ENCODE measurements at places on chromosomes 7 and 10.
A peak's percentile ranks its signal among the peaks of the same experiment; 100 is the strongest.

DNA sequence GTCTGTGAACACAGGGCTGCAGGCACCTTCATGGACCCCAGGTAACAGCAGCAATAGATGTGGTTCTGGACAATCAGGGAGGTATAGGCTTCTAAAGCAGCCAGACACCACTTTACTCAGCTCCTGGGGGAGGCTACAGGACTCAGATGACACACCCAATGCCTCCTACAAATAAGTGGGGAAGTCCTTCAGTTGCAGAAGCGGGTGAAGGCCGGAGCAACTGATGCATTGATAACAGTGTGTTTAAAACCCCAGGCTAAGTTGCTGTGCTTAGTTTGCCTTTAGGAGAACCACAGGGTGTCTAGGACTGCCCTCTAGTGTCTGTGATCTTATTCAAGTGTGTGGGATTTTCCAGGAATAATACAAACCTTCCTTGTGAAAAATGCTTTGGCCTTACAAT is 5.9 kb upstream of the ITGA8 start:
- peak; percentile 52 for DNase-seq

GRCh38 chr10:62853710-62854109 is 37.5 kb upstream of the EGR2 start:
- DNase-seq: no peak

- no peak for DNase-seq
Measured at GRCh38 chr7:50682079-50682478, 100.6 kb downstream of the GRB10 start.

DNA sequence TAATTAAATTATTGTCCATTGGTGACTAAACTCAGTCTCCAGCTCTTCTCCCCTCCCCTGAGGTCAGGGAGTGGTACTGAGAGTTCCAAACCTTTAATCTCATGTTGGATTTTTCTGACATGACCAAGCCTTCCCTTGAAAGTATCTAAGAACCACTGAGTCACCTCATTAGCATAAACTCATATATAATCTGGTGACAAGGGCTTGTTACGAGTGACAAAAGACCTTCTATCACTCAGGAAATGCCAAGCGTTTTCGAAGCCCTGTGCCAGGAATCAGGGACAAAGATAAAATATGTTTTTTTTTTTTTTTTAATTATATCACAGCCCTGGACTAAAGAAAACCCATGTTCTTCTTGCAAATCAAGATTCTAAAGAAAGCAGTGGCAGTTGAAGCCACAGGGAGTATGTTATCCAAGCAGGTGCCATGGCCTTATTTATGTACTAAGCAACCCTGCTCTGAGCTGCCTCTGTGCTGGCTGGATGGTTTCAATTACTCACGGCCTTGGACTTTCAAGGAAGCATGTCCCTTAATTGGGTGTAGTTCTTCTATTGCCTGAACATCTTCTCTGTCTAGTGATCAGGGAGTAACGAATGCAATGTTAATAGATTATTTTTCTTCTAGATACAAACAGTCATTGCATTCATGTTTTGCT is 169.0 kb upstream of the PRKCQ start:
- peak; percentile 23 for DNase-seq

DNA sequence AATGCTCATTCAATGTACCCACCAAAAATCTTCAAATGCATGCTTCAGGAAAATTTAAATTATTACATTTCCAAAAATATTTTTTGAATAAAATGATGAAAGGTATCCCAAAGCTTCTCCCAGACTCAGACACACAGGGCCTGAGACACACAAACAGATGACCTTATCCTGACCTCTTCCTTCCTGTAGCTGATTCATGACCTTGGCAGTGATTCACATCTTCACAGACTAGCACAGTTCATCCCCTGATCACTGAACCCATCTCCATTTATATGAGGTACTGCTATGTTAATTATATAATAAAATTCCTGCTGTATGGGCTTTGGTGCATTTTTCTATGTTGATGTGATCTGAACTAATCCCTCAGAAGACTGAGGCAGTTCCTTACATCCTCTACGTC is 265.0 kb upstream of the GLI3 start:
- DNase-seq: no peak

GRCh38 chr10:85916994-85917573 is 449.5 kb downstream of the GRID1 start:
- no peak for DNase-seq

- DNase-seq: peak; percentile 76
Measured at GRCh38 chr10:60414877-60415585, 25.4 kb upstream of the ANK3 start.

DNA sequence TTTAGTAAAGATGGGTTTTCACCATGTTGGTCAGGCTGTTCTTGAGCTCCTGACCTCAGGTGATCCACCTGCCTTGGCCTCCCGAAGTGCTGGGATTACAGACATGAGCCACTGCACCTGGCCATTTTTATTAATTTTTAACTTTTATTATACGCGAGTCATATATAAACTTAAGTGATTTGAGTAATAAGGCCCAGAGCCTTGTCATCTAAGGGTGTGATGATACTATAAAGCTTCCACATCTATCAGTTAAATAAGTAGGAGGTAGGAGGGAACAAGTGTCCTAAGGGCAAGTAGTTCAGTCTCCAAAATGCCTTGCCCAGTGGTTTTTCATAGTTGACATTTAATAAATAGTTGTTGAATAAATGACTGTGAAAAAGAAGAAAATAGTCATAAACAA is 13.3 kb upstream of the HILPDA start:
- no peak for DNase-seq

GRCh38 chr10:75620356-75620755 is 188.9 kb downstream of the LRMDA start:
- DNase-seq: no peak

DNA sequence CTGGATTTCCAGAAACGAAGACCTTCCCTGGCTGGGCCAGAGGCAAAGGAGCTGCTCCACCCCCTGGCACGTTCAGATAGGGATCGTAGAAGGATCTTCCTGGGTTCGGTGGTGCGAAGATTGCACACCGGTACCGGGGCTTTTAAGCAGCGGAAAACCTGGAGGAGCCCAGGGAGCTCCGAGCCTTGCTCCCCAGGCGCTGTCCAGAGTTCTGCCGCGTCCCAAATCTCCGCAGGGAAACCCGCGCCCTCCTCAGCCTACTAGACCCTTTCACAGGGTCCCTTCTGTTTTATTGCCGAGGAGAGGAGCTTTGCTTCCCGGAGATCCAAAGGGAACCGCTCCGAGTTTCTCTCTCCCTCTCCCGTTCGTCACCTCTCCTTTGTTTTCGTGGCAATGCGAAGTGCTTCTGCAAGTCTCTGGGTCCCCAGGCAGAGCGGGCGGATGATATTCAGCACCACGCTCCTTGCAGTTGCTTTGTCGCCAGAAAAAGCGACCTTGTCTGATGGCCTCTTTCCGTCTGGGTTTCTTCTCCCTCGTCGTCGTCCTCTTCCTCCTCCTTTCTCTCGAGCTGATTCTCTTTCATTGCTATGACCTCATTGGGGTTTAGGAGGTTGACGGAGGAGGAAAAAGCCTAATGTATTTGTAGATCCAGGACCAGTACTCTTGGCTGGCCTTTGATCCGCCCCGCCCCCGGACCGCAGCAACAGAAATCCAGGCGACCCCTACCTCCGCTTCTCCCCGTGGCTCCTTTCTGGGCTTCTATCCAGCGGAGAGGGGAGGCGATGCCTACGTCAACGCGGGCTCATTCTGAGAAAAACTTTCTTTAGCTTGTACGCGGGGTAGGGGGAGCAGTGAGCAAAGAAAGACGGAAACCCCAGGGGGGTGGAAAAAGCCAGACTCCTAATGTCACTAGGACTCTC is at the start of gene TMEM196:
Gene TMEM196, minus strand, starts transcription at position 777 of the 920 bp plus-strand sequence. CDS start 921 bp downstream, outside the sequence.
- DNase-seq: peak; percentile 36

- no peak for DNase-seq
Measured at GRCh38 chr7:81990395-81990794, 220.5 kb upstream of the HGF start.

GRCh38 chr10:49279015-49279880 is 19.7 kb upstream of the C10orf71 start:
- DNase-seq: no peak

- DNase-seq: no peak
Measured at GRCh38 chr10:97981816-97982215, 48.6 kb downstream of the CRTAC1 start.

GRCh38 chr7:133871757-133872156 is 255.4 kb upstream of the LRGUK start:
- DNase-seq: no peak

GRCh38 chr7:131773413-131773812 is 217.0 kb upstream of the PODXL start:
- DNase-seq: no peak

DNA sequence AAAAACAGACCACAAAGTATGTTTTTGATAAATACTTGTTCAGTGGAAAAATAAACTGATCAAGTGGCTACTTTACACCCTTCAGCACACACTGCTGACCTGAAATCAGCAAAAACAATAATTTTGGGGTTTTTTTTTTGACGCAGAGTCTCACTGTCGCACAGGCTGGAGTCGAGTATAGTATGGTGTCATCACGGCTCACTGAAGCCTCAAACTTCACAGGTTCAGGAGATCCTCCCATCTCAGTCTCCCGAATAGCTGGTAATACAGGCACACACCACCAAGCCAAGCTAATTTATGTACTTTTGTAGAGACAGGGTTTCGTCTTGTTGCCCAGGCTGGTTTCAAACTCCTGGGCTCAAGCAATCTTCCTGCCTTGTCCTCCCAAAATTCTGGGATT is 30.6 kb downstream of the TARP start:
- DNase-seq: no peak

DNA sequence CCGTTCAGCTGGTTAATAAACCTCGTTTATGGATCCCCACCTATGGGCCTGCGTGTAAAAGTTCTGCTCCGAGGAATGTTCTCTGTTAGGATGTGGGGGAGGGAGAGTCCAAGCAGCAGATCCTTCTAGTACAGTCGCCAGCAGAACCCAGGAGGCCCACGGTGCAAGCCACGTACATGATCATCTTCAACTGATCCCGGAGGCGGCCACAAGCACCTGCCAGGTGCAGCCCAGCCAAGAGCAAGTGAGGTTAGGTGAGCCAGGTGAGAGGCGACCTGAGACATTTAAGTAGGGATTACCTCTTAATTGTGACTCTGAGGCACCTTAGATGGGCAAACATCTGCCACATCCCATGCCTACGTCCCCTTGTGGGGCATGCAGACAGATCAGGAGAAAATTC is 18.0 kb upstream of the FGFR2 start:
- no peak for DNase-seq

DNA sequence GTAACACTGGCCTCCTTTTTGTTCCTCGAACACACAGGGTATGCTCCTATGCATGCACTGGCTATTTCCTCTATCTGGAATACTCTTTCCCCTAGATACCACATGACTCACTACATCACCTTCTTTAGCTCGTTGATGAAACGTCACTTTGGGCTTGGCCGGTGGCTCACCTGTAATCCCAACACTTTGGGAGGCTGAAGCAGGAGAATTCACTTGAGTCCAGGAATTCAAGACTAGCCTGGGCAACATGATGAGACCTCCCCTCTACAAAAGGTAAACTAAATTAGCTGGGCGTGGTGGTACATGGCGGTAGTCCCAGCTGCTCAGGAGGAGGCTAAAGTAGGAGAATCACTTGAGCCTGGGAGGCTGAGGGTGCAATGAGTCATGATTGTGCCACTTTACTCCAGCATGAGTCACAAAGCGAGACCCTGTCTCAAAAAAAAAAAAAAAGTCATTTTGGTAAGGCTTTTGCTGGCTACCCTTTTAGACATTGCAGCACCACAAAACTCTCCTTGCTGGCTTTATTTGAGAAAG is 14.5 kb downstream of the ANKIB1 start:
- DNase-seq: no peak

GRCh38 chr7:31513790-31514189 is at the start of gene ITPRID1:
Gene ITPRID1 (plus strand): TSS chr7:31514090. CDS start chr7:31553025, 38,935 bp downstream.
- DNase-seq: no peak

- DNase-seq: no peak
Measured at GRCh38 chr10:75924309-75924902, 493.0 kb downstream of the LRMDA start.

DNA sequence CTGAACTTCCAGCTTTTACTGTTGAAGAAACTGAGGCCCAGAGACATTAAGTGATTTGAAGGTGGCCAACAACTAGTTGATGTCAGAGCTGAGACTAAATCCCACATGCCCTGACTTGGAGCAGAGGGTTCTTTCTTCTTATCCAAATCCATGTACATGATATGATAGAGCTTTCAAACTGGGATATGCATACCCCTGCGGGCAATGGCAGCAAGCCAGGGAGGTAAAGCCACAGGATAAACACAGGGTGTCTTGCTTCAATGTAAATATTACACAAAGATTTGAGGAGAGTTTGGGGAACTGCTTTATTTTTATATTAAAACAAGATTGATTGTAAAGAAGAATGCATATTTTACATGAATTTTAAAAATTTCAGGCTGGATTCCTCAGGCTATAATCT is 2.3 kb upstream of the LRRC72 start:
- DNase-seq: no peak

GRCh38 chr10:120833222-120833928 is 17.8 kb upstream of the WDR11 start:
- no peak for DNase-seq

- no peak for DNase-seq
Measured at GRCh38 chr7:2441430-2442058, 34.7 kb downstream of the GRIFIN start.

- no peak for DNase-seq
Measured at GRCh38 chr7:147069771-147070170, 953.2 kb downstream of the CNTNAP2 start.

GRCh38 chr7:104341546-104341945 is 13.1 kb downstream of the LHFPL3 start:
- DNase-seq: no peak

GRCh38 chr10:62501547-62501946 is 127.4 kb downstream of the ZNF365 start:
- DNase-seq: no peak

- DNase-seq: no peak
Measured at GRCh38 chr7:12239806-12240205, 28.7 kb downstream of the TMEM106B start.

GRCh38 chr7:130639388-130639787 is 29.2 kb downstream of the COPG2 start:
- no peak for DNase-seq

DNA sequence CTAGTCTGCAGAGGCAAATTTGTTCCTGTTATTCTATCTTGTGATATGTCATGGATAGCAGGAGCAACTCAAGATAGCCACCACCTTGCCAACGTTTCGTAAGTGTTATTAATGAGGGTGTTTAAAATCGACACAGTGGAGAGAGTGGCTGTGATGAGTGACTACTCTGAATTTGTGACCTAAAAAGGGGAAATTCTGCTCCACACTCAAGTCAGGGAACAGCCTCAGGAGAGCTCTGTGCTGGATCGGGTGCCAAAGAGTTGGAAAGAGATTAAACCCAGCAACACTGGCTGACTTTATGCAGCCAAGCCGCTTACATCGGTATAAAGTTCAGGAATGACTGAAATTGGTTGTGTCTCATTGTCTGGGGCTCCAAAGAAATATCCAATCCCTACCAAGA is 9.5 kb downstream of the TACC2 start:
- DNase-seq: no peak

DNA sequence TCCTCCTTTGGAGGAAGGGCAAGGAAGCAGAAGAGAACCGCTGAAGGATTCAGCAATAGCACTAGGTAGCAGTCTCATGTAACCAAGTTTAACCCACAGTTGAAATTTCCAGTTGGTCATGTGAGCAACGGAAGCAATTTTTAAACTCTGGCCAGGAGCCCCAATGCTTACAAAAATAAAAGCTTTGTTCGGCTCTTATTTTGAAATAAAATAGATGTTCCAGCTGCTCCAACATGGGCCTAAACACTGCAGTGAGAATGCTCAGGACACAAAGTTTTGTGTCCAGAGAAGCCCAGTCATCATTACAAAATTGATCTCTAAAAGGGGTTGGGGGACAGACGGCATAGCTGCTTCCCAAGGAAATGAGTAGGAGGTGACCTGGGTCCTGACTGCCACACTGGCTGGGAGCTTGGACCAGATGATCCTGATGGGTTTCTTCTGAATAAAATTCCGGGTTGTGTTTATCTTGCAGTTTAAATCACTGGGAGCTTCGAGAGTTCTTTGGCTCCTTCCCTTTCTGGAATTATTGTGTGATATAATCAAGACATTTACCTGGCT is 452 bp upstream of the TMEM140 start:
- DNase-seq: no peak
